ENCODE measurements at places on chromosomes 11 and 22. TPM values are rescaled to one million over a fixed set of nuclear protein-coding genes. Genes with fewer than 3 reads are reported as not detected.

GRCh38 chr11:107752949-107753822, 41.3 kb upstream of the SLN start:
- no peak for DNase-seq

DNA sequence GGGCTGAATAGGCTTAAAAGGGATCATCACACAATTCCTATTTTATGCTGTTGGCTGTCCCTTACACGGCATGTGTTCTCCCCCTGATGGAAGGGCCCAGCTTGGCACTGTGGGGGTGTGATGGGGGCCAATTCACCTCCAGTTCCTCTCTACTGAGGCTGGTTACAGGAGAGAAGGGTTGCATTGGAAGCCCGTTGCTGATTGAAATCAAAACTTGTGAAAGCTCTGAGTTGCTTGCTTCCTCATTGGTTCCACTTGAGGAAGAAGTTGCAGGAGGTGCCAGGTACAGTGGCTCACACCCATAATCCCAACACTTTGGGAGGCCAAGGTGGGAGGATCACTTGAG, 13.3 kb upstream of the PRG2 start:
- no peak for DNase-seq

GRCh38 chr11:101031713-101032112, 97.9 kb downstream of the PGR start:
- no peak for DNase-seq

- DNase-seq, result no peak
Measured at GRCh38 chr22:48039326-48039725, 1276.9 kb downstream of the TBC1D22A start.

- DNase-seq, result no peak
Measured at GRCh38 chr11:66349084-66349386, 1.6 kb upstream of the B4GAT1 start.

DNA sequence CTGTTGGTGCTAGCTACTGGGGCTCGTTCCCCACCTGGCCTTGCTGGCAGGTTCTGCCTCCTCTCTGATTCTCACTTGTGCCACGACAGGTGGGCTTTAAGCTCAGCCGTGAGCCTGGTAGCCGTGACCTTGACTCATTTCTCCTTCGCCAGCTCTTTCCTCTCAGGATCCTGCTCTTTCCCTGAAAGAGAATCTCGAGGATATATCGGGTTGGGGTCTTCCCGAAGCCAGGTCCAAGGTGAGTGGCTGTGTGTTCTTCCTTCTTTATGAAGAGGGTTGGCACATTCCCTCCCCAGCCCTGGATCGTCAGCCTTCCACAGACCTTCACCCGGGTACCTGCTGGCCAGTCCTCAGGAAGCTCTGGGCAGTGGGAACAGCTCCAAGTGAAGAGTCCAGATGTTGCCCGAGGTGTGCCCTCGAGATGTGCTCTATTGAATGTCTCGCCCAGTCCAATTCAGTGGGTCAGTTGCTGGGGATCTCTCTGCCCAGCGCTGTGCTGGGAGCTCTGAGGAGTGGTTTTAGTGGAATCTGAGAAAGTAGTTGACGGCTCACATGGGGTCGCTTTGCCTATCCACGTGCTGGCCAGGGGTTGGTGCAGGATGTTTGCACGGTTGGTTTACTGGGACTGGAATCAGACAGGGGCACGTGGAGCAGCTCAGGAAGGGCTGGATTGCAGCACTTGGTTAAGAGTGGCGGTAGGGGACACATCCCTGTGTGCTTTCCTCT, 1.4 kb downstream of the ZNF74 start:
- DNase-seq, result no peak

DNA sequence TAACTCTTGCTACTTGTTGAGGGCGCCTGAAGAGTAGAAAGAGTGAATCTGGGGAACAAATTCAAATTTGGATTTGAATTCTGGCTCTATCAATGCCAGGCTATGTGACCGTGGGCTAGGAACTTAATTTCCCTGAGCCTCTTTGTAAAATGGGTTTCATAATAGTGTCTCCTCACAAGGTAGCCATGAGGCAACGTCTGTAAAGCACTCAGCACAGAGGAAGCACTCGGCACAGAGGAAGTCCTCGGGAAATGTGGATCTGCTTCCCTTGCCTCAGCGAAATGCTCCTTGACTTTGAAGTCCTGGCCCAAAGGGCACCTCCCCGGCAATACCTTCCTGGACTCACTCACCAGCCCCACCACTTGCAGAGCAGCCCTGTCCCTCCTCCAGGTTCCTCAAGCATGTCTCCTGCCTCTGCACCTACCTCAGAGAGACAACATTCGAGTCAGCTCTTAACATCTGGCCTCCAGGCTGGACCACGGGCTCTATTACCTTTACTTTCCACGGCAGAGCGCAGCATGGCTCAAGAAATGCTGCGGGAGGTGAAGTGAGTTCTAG, 17.7 kb downstream of the CD6 start:
- DNase-seq, result no peak

DNA sequence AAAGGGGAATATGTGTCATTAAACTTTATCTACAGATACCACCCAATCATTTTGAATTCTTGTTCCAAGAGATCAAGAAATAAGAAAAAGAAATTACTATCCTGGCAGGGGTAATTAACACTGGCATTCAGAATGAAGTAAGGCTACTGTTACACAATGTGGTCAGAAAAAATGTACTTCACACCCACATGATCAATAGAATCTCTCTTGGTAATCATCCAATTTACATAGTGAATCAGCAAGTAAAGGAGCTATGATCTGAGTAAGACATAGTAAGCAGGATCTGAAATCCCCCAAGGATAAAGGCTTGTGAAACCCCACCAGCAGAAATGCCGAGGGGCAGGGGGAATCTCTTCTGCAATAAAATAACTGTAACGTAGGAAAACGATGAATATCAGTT, 466.5 kb downstream of the FAM181B start:
- DNase-seq, result no peak

GRCh38 chr11:72042064-72042745, 38.1 kb downstream of the NUMA1 start:
- DNase-seq, result no peak

DNA sequence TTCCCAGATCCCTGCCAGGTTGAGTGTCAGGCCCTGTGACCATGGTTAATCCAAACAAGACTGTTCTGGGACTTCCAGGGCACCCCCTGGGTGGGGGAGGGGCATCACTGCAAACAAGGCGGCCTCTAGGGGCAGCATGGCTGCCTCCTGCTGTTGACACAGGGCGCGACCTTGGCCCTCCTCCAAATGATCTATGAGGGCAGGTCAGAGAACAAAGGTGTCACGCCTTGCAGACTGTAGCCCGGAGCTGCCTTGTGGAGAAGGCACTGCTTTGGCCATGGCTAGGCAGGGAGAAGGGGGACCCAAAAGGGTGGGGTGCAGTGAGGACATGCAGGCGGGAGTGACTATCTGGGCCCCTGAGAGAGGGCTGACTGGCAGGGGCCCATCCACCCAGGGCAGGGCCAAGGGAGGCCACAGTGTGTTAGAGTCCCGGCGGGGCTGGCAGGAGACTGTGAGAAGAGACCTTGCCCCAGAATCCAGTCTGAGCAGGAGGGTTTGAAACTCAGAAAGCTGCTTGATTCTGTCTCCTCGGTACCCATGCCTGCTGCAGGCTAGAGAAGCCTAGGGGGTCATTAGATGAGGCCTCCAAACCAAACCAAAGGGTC, 35.6 kb downstream of the KCNC1 start:
- DNase-seq, result no peak

DNA sequence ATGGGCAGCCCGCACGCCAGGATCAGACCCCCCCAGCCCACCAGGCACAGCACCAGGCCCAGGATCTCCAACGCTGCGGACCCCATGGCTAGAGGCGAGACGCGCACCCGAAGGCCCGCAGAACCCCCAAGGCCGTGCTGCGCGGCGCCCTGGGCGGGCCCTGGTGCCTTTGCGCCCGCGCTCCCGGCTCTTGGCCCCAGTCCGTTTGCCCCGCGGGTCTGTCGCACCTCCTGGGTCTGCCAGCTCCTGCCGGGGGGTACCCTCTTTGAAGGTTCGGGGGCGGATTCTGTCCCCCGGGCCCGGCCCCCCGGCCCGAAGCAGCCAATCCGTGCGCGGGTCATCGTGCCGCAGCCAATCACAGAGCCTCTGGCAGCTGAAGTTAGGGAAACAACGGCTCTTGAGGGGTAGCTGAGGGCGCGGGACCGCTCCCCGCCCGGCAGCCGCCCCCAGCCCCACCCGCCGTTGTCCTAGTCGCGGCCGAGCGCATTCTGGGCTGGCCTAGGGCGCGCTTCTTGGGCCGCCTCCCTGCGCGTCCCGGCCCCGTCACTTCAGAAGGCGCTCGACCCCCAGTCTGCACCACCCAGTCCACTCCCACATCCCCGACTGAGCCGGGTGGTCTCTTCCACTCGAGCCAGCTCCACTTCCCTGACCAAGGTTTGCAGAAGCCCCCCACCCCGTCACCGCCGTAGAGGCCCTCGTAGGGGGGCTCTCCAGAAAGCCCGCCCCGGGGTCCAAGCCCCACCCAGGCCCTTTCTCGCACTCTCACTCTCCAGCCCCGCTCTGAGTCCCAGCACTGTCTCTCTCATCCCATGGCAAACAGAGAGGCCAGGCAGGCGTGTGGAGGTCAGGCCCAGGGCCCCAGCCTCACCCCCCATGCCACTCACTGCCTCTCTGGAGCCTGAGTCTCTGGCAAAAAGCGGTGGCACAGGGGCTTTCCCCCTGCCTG, at the start of gene CLDN5:
Gene CLDN5 (minus strand): TSS at position 241 of the 946 bp plus-strand sequence. CDS start 155 bp downstream, at position 86.
- DNase-seq, result peak; percentile 24

DNA sequence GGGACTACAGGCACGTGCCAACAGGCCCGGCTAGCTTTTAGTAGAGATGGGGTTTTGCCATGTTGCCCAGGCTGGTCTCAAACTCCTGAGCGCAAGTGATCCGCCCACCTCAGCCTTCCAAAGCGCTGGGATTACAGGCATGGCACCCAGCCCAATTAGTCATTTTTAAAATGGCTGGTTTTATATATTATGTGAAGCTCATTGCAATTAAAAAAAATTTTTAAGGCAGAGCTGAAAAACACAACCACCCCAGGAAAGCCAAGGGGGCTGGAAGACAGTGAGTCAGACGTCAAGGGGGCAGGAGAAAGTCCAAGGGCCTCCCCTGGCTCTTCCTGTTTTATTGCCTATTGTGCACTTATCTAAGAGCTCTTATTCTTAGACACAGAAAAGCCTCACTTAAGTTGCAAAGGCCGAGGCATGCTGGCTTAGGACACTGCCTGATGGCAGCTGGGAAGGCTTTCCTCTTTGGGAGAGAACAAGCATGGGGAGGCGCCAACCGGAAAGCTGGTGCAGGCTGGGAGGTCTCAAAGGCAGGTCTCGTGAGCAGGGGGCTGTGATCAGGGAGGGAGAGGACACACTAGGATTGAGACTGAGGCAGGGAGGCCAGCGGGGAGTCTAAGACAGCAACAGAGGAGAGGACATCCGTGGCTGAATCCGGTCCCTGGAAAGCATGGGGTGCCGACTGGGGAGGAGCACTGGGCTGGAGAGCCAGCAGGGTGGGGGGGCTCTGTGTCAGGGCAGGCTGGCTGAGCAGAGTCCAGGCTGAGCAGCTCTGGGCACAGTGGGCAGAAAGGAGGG, 11.1 kb upstream of the OSM start:
- DNase-seq, result no peak

GRCh38 chr11:65779919-65780769, 632 bp downstream of the AP5B1 start:
- no peak for DNase-seq

- no peak for DNase-seq
Measured at GRCh38 chr11:95335989-95336388, 105.0 kb upstream of the SESN3 start.

- no peak for DNase-seq
Measured at GRCh38 chr22:20441631-20442484, 4.2 kb upstream of the SCARF2 start.

DNA sequence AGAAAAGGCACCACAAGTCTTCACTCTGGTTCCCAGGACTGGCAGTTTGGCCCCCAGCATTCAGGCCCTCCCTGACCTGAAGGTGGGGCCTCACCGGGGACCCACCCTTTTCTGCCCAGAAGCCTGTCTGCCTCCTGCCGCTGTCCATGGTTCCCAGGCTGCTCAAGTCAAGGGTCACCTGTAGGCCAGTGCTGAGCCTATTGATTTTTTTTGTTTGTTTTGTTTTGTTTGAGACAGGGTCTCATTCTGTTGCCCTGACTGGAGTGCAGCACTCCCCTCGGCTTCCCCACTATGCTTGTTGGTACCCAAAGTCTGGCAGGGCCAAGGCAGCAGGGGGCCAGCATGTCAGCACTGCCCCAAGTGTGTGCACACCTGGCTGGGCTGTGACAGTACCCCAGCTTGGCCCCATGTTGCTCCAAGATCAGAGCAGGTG, 11.0 kb upstream of the MED17 start:
- DNase-seq, result no peak

Gene TRIM64C
- polyA plus RNA-seq, result not detected

Gene EIF1AD
- 28.4 TPM for polyA plus RNA-seq

Gene MYBPC3
- 0.08 TPM for polyA plus RNA-seq

Gene GTSE1
- polyA plus RNA-seq, result 19.3 TPM

Gene OR52A1
- polyA plus RNA-seq, result not detected

Gene GRIK4
- polyA plus RNA-seq, result 1.4 TPM

Gene MPST
- polyA plus RNA-seq, result 66.7 TPM

Gene APLNR
- 82.0 TPM for polyA plus RNA-seq

Measured in renal cortex interstitium (tissue), 15 donors.